ENCODE measurements at places on chromosomes 6 and 20. TPM values are rescaled to one million over a fixed set of nuclear protein-coding genes. Genes with fewer than 3 reads are reported as not detected.
A peak's percentile ranks its signal among the peaks of the same experiment; 100 is the strongest.

DNA sequence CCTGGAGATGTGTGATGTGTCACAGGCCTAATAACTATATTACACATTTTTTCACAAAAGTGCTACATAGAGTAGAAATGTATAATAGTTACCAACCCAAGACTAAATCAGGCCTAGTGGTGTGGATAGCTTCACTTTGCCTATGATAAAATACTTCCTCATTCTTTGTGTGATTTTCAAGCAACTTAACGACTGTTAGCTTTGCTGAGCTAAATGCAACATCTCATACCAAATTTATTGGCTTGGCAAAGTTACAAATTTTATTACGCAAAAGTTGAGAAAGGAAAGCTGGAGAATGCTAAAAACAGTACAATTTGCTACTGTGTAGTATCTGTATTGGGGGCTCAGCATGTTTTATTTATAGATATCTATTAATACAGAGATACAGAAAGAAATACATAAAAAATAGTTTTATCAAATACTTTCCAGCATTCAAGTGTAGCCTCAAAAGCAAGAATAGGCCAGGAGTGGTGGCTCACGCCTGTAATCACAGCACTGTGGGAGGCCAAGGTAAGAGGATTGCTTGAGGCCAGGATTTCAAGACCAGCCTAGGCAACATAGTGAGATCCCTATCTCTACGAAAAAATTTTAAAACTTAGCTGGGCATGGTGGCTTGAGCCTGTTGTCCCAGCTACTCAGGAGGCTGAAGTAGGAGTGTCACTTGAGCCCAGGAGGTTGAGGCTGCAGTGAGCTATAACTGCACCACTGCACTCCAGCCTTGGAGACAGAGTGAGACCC, 3.6 kb upstream of the EDN1 start:
- H3K27ac ChIP-seq = no peak overlapping the region
- no peaks in the 10 kb centered on the region for H3K4me1 ChIP-seq
- no peak for DNase-seq

DNA sequence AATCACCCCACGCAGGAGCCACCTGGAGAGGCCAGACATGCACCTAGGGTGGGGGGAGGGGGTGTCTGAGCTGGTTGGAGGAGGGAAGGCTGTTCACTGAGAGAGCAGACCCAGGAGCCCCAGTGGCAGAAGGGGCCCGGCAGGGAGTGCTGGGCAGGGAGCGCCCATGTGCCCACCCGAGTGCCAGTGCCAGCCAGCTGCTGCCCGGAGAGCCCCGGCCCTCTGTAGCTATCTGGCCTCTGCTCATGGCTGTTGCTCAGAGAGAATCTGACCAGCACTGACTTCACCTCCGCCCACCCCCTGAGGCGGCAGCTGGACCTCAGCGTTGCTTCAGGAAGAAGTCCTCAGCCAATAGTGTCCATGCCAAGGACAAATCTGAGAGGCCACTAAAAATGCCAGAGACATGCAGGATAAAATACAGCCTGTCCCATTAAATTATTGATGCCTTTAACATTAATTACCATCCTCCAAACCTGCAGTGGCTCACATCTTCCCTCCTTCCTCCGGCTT, 22.8 kb downstream of the SLC17A9 start:
- H3K27me3 ChIP-seq = peaks cover 100% of the 10 kb centered on the region
- no peak overlapping the region for H3K27ac ChIP-seq
- H3K4me3 ChIP-seq = no peak overlapping the region
- no peaks in the 10 kb centered on the region for H3K36me3 ChIP-seq
- no peak for DNase-seq
- peaks cover 14% of the 10 kb centered on the region for H3K4me1 ChIP-seq

DNA sequence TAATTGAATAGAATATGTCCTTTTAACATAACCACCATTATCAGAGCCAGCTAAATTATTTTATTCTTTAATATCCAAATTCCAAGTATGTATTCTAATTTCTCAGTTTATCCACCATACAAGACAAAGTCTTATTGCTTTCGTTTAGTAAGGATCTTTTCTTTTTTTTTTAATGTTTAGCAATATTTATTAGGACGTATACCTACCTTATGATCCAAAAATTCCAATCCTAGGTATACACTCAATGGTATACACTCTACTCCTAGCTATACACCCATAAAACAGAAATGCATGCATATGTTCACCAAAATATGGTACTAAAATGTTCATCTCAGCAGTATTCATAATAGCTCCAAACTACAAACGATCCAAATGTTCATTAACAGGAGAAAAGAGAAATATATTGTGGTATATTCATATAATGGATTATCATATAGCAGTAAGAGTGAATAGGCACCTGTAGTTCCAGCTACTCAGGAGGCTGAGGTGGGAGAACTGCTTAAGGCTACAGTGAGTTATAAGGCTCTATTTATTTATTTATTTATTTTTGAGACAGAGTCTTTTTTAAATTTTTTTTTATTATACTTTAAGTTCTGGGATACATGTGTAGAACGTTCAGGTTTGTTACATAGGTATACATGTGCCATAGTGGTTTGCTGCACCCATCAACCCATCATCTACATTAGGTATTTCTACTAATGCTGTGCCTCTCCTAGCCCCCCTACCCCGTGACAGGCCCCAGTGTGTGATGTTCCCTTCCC, 17.3 kb downstream of the TNFAIP3 start:
- peaks cover 41% of the 10 kb centered on the region for H3K36me3 ChIP-seq
- no peak for DNase-seq
- H3K4me1 ChIP-seq = peaks cover 27% of the 10 kb centered on the region

- no peak overlapping the region for H3K4me3 ChIP-seq
- H3K4me1 ChIP-seq = peaks cover 25% of the 10 kb centered on the region
- H3K27ac ChIP-seq = peak overlapping the region; percentile 81
- no peak for DNase-seq
- H3K36me3 ChIP-seq = peaks cover 2% of the 10 kb centered on the region
- H3K27me3 ChIP-seq = no peaks in the 10 kb centered on the region
These were observed 33.2 kb downstream of the PLCG1 start for GRCh38 chr20:41170386-41171105.

GRCh38 chr6:74626288-74626687, 579.6 kb downstream of the COL12A1 start:
- H3K4me3 ChIP-seq = no peak overlapping the region

GRCh38 chr6:157203764-157204163, 119.6 kb downstream of the TMEM242 start:
- H3K4me3 ChIP-seq = no peak overlapping the region
- H3K4me1 ChIP-seq = peaks cover under 1% of the 10 kb centered on the region
- DNase-seq = no peak
- no peak overlapping the region for H3K27ac ChIP-seq
- peaks cover 88% of the 10 kb centered on the region for H3K36me3 ChIP-seq
- H3K27me3 ChIP-seq = no peaks in the 10 kb centered on the region

Gene ATP6V1G2
- total RNA-seq = 0.60 TPM

Gene GINS1
- 0.21 TPM for total RNA-seq
